ENCODE measurements at places on chromosomes 11 and 22. TPM values are rescaled to one million over a fixed set of nuclear protein-coding genes. Genes with fewer than 3 reads are reported as not detected.

GRCh38 chr11:65921033-65921555 is 1.9 kb downstream of the DRAP1 start:
- DNase-seq = no peak

DNA sequence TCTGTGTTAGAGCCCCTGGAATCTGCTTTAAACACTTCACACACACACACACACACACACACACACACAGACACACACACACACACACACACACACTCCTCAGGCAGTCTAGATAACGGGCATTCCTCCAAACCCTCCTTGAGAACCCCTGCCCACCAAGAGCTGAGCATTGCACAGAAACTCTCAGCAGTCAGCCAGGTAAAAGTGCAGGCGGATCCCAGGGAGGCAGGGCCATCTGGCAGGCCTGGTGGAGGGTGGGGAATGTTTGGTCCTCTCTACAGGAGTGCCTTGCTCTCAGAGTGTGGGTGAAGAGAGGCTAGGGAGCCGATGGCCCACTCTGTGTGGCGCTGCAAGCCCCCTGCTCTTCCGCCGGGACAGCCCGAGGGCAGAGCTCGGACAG is 190.2 kb downstream of the BUD13 start:
- DNase-seq = no peak

DNA sequence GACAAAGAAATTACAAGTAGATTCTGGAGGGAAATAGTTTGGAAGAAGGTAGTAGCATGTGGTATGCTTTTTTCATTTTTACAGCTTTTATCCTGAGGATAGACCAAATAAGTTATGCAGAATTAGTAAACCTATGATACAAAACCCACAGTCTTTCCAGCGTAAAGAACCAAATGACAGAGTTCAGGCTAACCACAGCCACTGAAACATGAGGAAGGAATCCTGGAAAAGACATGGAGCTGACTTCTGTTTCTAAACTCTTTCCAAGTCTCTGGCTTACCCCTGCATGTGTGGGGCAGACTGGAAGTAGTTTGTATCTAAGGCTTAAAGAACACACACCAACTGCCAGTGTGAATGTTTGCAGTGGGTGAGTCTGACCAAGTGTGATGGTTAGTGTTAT is 258.4 kb upstream of the TENM4 start:
- no peak for DNase-seq

DNA sequence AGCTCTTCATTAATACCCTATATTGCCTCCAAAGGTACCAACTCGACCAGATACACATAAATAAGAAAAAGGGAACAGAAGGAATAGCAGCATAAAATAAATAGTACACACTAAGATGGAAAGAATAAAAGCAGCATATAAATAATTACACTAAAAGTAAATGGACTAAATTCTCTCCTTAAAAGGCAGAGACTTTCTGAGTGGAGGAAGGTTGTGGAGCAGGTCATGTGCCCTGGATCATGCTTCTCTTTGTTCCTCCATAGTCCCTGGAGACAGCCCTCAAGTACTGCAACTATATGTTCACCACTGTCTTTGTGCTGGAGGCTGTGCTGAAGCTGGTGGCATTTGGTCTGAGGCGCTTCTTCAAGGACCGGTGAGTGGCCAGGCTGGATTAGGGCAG is 101.4 kb downstream of the CACNA1I start:
- no peak for DNase-seq

- no peak for DNase-seq
Measured at GRCh38 chr11:131666617-131667016, 296.2 kb downstream of the NTM start.

DNA sequence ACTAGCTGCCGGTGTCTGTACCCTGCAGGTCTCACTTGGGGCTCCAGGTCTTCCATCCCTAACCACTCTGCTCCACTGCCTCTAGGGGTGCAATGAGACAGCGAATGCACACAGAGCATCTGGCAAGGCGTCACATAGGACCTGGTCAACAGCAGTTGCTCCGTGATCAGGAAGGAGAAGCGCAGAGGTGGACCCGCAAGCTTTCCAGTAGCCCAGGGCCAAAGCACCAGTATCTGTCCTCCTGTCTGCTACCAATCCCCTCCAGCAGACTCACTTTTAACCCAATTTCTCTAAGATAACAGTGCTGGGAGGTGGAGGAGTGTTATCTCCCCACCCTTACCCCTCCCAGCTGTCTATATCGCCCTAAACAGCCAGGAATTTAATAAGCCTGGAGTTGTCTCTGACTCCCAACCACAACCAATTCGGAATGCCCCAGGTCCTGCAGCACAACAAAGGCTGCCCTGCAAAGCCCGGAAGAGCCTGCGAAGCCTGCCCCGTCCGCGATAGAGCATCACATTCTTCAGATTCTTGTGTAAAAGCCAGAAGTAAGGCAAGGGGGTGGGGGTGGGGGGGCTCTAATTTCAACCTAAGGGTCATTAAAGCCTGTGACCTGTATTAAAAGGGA is 19.3 kb downstream of the MYH9 start:
- peak; percentile 72 for DNase-seq

GRCh38 chr11:132648851-132649250 is 883.5 kb downstream of the OPCML start:
- DNase-seq = no peak

The SEC14L2 gene
- total RNA-seq = 8.2 TPM

The OVOL1 gene
- not detected for total RNA-seq

The RBFOX2 gene
- total RNA-seq = 3.3 TPM

The TUBA8 gene
- 0.25 TPM for total RNA-seq

Measured in activated naive CD4-positive, alpha-beta T cell treated with anti-CD3 and anti-CD28 coated beads for 36 hours (primary cell).